ENCODE measurements at places on chromosomes 11 and 22. TPM values are rescaled to one million over a fixed set of nuclear protein-coding genes. Genes with fewer than 3 reads are reported as not detected.
A peak's percentile ranks its signal among the peaks of the same experiment; 100 is the strongest.

DNA sequence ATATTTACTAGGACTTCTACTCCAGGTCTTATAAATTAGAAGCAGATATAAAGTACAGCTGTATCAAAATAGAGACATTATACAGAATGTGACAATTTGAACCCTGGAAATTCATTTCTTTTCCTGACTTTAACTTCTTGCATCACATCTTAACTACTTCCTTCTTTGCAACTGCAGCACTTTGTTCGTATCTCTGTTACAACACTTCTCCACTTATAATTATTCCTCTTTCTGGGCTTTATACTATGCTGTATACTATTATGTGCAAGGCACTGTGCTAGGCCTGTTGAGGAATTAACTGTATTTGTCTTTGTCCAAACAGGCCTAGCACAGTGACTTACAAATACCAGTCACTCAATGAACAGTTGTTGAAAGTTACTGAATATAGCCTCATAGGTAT, 1.8 kb upstream of the SLC36A4 start:
- no peak for DNase-seq

DNA sequence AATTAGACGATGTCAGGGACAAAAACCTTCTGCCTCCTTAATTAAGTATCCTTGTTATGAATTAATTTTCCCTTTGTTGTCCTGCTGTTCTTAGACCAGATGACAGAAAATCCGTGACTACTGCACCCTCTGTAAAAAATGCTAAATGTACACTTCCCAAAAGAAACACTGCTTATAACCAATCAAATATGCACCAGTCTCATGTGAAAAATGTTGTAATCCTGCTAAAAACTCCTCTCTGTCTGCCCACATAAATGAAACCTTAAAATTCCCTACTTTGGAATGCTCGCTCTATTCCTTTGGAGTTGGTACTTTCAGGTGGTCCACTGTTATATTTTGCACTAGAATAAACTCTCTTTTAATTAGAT, 366.8 kb upstream of the CCDC179 start:
- DNase-seq = no peak

- no peak for DNase-seq
Observed at GRCh38 chr22:19962909-19963806, 21.5 kb upstream of the TXNRD2 start.

Gene OR52I1
- not detected for total RNA-seq

GRCh38 chr11:70397983-70398833, at the start of gene CTTN:
TSS of gene CTTN (plus strand) at chr11:70398529. CDS start at chr11:70407298, 8,769 bp downstream.
- DNase-seq = peak; percentile 88

Gene ISX
- total RNA-seq = not detected

Measured in testis (tissue), 5 donors.